Stimulated activated CD4-positive, alpha-beta T cell treated with anti-CD3 and anti-CD28 coated beads, Interleukin-4, amount 100 ng/mL, for 24 hours (primary cell): ENCODE measurements at places on chromosomes 11 and 22.

DNA sequence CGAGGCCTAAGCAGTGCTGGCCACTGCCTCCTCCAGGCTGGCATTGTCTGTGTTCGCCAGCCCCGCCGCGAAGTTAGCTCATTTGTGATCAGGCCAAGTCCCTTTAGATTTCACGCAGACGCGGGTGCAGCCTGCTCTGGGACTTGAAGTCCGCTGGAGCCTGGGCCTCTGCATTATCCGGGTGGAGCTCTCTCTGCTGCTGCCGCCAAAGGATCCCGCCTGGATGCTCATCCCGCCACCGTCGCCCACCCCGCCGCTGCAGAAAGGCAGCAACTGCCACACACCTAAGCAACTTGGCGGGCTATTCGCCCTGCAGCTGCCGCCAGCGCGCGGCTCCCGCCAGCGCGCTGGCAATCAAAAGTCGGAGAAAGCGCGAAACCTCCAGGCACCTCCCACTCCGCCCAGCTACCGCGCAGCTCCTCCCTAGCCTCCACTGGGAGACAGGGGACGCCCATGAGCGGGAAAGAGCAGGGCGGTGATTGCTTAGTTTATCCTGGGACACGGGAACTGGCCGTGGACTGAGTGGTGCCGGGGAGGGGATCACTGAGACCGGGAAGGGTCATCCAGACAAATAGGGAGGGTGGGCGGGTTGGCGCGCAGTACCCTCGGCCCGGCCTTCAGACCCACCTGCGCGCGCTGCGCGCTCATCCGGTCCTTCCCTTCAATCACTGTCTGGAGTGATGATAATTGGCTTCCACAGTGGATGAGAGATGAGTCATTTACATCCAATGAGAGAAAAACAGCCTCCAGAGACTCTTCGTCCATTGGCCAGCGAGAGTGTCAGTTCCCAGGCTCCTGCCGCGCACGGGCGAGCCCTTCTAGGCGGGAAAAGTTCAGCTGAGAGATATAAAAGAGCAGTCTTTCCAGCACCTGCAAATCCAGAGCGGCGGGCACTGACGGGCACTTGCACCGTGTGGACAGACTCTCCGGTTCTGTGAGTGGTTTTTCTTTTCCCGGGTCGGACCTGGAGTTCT, at the start of gene FAM111B:
FAM111B (plus strand) TSS at position 875 of the 974 bp plus-strand sequence. CDS start 2,389 bp downstream, outside the sequence.
- DNase-seq: peak; percentile 74

GRCh38 chr11:109730669-109731068, 308.7 kb downstream of the C11orf87 start:
- no peak for DNase-seq

DNA sequence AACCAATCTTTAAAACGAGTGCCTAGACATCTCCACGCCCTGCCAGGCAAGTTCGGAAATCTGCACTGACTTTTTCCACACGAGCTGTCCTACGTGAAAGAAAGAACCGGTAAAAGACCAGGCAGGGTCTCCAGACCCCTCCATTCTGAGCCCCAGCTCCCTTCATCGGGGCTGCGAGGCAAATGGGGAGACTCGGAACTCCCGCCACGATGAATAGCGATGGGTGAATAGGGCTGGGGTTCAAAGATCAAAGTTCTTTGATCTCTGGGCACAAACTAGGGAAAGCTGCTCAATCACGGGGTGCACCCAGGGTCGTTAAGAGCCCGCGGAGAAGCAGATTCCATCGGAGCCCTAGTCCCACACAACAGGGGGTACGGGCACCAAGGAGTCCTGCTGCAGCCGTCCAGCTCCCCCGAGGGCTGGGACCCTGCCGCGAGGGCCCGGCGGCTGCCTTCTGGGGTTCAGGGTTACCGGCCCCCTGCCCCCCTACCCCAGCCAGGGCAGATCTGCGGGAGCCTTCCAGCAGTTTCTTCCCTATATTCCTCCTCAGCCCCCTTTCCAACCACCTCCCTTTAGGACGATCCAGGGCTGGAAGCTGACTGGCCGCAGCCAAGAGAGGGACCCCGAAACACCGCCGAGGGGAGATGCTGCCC, 1.1 kb downstream of the LRP4 start:
- DNase-seq: no peak

DNA sequence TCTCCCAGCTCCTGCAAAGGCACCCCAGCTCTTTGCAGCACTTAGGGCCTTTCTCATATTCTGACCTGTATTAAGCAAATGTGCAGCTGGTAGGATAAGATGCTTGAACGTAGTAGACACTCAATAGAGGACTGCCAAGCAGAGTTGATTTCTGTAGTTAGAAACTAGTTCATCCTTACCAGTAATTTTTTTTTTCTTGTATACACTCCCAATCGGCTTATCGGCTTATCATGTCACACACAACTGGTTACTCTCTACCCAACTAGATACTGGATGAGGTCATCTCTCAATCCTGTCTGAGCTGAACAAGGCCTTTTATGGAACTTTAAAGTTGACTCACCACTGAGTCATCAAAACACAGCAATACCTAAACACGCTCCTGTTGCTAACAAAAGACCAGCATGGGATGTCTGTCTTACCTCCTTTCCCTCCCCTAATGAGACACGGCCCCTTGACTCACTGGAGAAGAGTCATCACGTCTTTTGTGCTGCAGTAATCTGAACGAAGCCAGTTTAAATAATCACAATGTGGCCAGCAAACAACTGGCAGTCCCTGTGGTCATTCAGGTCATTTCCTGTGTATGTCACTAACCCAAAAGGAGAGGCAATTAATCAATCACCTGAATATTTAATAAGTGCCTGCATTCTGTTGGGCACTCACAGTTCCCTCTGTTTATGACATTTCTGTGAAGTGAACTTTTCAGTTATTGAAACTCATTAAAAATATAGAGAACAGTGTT, 7.5 kb upstream of the WEE1 start:
- peak; percentile 77 for DNase-seq

GRCh38 chr11:120898568-120898967, 125.3 kb upstream of the TBCEL start:
- DNase-seq: no peak

DNA sequence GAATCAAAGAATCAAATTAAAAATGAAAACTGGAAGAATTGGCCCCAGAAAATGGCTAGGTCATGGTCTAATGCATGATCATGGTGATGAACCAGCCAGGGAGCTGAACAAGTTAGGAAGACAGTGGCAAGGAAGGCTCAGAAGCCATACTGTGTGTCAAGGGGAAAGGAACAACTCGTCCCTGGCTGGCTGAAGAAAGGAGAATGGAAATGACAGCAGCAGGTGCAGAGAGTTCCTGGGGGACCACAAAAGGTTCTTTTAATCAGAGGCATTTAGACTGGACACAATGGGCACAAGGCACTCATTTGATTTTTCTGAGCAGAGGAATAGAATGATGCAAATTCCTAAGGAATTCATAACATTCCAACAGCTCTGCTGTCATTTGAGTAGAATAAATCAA, 209.9 kb downstream of the LARGE1 start:
- no peak for DNase-seq

GRCh38 chr11:33449798-33450197, 192.6 kb downstream of the HIPK3 start:
- no peak for DNase-seq

- DNase-seq: no peak
Measured at GRCh38 chr22:20573176-20573832, 65.9 kb downstream of the MED15 start.

GRCh38 chr22:26549902-26550497, 37.7 kb upstream of the TFIP11 start:
- no peak for DNase-seq

GRCh38 chr11:43367382-43368178, 8.9 kb downstream of the TTC17 start:
- DNase-seq: no peak

- DNase-seq: no peak
Measured at GRCh38 chr22:38828191-38828590, 15.6 kb downstream of the NPTXR start.

DNA sequence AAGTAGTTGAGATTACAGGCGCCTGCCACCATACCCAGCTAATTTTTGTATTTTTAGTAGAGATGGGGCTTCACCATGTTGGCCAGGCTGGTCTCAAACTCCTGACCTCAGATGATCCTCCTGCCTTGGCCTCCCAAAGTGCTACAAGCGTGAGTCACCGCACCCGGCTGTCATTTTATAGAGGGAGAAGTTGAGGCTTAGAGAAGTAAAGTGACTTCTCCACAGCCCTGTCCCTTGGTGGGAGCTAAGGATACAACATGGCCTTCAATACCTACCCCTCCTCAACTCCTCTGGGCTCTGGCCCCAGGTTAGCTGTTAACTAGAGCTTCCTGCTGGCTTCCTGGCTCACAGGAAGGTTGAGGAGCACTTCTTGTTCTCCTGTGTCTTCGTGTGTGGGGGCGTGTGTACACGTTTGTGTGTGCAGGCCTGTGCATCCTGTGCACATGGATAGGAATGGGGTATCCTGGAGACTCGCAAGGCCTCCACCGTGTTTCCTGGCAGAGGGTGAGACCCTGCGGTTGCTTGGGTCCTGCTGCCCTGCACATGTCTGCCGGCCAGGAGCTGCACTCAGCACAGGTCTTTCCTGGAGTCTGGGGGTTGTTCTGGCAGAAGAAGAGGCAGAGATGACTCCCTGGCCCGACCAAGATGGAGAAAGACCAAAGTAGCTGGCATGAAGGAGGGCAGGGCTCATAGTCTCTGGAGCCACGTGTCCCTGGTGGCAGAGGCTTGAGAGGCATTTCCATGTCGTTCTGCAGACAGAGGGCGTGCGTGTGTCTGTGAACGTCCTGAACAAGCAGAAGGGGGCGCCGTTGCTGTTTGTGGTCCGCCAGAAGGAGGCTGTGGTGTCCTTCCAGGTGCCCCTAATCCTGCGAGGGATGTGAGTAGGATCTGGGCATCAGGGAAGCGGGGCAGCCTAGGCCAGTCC, 2.4 kb downstream of the SIDT2 start:
- peak; percentile 63 for DNase-seq

- DNase-seq: peak; percentile 26
Measured at GRCh38 chr22:29480512-29481264, 670 bp downstream of the NEFH start.

DNA sequence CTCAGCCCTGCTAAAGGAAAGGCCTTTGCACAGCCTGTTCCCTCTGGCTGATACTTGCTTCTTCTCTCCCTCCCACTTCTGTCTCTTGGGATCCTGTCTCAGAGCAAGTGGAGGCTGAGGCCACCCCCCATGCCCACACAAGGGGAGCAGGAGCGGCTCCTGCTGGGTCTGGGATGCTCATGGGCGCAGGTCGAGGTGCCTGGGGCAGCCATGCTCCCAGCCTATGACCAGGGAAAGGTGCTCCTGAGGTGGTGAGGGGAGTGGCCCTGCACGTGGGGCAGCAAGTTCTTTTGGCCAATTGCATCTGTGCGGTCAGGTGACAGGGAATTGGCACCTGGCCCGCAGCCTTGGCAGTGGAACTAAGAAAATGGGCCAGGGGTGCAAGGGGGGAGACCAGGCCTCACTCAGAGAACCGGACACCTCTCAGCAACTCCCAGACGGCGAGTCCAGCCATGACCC, 1.5 kb downstream of the MAPK11 start:
- DNase-seq: no peak

DNA sequence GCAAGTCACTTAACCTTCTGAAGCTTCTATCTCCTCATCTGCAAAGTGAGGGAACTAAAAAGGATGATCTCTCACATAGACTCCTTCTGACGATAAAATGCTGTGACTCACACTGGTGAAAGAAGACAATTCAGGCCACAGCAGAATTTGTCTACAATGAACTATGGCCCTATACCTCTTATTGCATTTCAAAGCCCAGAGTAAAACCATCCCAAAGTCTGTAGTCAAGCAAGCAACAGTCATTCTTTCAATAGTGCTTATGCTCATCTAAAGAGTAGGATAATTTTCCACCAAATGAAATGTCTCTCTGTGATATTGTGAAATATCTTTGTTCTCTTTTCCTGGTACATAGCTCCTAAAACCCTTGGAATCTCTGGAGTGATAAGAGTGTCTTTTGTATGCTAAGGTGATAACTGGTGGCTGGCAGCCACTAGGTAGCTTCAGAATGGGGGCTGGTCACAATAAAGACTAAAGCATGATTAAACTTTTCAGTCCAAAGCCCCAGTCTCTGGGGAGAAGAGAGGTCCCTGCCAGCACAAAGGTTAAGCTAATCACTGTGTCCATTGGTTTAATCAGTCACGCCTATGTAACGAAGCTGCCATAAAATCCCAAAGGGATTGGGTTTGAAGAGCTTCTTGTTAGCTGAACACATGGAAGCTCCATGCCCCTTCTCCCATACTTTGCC, 30.8 kb downstream of the SYTL2 start:
- DNase-seq: no peak

DNA sequence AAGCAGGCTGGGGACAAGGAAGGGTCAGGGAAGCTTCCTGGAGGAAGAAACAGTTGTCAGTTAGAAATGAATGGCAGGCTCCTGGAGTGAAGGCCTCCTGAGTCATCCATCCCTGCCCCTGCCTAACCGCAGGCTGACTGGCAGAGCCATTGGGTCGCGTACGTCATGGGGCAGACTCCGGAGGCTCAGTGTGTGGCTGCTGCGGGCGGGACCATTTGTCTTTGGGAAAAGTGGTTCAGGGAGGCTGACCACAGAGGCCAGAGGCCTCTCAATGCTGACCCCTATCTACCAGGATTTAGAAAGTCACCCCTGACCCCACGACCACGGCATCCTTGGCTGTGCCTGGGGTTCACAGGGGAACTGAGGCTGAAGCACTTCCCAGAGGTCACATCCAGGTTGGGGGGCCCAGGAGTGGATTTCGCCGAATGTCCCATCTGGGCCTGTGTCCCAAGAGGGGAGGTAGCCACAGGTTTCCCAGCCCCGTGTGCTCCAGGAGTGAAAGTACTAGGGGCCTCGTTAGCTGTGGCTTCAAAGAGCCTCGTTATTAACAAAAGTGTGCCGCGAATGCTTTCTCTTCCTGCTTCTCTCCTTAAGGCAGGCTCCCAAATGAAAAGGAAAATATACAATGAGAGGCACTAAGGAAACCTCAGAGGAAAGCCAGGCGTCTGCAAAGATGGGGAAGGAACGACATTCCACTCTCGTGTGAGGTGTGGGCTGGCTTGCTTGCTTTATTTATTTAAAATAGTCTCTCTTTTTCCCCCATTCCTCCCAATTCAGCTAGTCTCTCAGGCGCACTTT, 58.9 kb downstream of the FLRT1 start:
- no peak for DNase-seq

DNA sequence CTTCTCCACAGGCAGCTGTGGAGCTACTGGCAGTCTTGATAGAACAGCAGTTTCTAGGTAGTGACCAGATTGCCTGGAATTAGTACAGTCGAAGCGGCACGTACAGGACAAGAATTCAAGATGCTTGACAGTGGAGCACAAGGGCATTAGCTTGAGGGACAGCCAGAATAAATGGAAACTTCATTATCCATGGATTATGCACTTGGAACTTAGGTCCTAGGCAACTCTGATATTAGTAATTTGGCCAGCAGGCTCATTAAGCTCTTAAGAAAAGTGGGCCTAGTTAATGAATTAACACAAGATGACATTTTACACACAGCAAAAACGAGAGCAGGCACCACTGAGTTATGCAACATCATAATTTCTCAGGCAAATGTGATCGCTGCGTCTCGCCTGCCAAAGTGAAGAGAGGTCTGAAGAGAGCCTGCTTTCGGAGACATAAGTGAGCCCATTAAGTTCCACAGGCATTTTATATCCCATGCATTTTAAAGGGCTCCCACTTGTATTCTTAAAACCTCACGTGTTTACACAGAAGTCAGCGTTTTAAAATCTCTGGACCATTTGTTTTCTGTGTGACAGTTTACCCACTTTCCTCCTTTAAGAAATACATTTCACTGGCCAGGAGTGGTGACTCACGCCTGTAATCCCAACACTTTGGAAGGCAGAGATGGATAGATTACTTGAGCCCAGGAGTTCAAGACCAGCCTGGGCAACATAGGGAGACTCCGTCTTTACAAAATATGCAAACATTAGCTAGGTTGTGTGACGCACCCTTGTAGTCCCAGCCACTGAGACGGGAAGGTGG, 66.2 kb downstream of the COMMD9 start:
- DNase-seq: no peak
